ENCODE measurements at places on chromosomes 3 and 15. TPM values are rescaled to one million over a fixed set of nuclear protein-coding genes. Genes with fewer than 3 reads are reported as not detected.

WDR93 gene
- not detected for total RNA-seq

SLC9C1 gene
- 0.21 TPM for total RNA-seq

ALCAM gene
- total RNA-seq = 178 TPM

FGD5 gene
- under 0.01 TPM for total RNA-seq

SAMMSON gene
- total RNA-seq = not detected

LTK gene
- under 0.01 TPM for total RNA-seq

OSBPL10 gene
- 28.4 TPM for total RNA-seq

ZDHHC23 gene
- 1.7 TPM for total RNA-seq

P2RY14 gene
- total RNA-seq = not detected

PLAAT1 gene
- total RNA-seq = 1.0 TPM

CAPN3 gene
- 4.6 TPM for total RNA-seq

PLXNA1 gene
- total RNA-seq = 139 TPM

PODXL2 gene
- total RNA-seq = 3.4 TPM

TYRO3 gene
- total RNA-seq = 9.3 TPM

RBPMS2 gene
- total RNA-seq = not detected

TGM5 gene
- total RNA-seq = 1.5 TPM

ZBED2 gene
- 2.1 TPM for total RNA-seq

SHF gene
- total RNA-seq = 0.34 TPM

C3orf49 gene
- total RNA-seq = not detected

ALG3 gene
- total RNA-seq = 41.7 TPM

ST3GAL6 gene
- total RNA-seq = 1.4 TPM

C3orf38 gene
- 27.0 TPM for total RNA-seq

AGTR1 gene
- total RNA-seq = not detected

OXTR gene
- 0.68 TPM for total RNA-seq

SELENOT gene
- 162 TPM for total RNA-seq

PLCH1 gene
- total RNA-seq = 0.34 TPM

RBMS3 gene
- total RNA-seq = 6.8 TPM

ROPN1 gene
- not detected for total RNA-seq

IL12A gene
- total RNA-seq = 0.43 TPM

ITGA11 gene
- under 0.01 TPM for total RNA-seq

PLSCR5 gene
- not detected for total RNA-seq

CD200R1 gene
- total RNA-seq = 0.07 TPM

TEX55 gene
- not detected for total RNA-seq

ZNF710 gene
- 12.6 TPM for total RNA-seq

SLC22A13 gene
- 0.43 TPM for total RNA-seq

GCHFR gene
- total RNA-seq = 4.3 TPM

HRG gene
- total RNA-seq = not detected

TTC21A gene
- 0.34 TPM for total RNA-seq

Measured in nasal cavity respiratory epithelium epithelial cell of viscerocranial mucosa (primary cell).